ENCODE measurements at places on chromosomes 11 and 22. TPM values are rescaled to one million over a fixed set of nuclear protein-coding genes. Genes with fewer than 3 reads are reported as not detected.

CARD18 gene
- total RNA-seq = not detected

DNA sequence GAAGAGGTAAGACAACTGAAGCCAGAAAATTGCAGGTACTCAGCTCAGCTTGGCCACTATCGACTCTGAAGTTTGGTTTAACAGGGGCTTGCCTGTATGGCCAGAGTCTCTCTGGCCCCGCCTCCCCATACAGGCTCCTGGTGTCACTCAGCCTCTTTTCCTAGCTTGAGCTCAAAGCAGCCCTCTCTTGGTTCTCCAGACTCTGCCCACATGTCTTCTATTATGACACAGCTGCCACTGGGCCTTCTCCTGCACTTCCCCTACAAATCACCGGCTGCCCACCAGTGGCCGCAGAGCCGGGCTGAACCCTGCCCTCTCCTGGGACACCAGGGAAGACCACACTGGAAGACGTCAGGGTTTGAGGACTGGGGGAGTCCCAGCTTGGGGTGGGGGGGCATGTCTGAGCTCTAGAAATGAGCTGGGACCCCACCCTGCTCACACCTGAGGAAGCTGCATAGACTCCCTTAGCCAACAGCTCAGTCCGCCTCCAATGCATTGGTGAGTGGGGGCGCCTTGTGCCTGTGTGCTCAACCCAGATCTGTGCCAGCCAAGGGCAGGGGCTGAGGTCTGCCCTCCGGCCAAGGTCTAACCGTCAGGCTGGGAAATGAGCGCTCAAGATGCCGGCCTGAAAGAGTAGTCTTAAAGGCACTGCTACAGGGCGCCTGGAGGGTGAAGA is 94.4 kb upstream of the LMO1 start:
- no peak for DNase-seq

OVOL1 gene
- not detected for total RNA-seq

GRIK4 gene
- total RNA-seq = 3.4 TPM

GRCh38 chr11:134474942-134475341 is 62.9 kb upstream of the B3GAT1 start:
- no peak for DNase-seq

DNA sequence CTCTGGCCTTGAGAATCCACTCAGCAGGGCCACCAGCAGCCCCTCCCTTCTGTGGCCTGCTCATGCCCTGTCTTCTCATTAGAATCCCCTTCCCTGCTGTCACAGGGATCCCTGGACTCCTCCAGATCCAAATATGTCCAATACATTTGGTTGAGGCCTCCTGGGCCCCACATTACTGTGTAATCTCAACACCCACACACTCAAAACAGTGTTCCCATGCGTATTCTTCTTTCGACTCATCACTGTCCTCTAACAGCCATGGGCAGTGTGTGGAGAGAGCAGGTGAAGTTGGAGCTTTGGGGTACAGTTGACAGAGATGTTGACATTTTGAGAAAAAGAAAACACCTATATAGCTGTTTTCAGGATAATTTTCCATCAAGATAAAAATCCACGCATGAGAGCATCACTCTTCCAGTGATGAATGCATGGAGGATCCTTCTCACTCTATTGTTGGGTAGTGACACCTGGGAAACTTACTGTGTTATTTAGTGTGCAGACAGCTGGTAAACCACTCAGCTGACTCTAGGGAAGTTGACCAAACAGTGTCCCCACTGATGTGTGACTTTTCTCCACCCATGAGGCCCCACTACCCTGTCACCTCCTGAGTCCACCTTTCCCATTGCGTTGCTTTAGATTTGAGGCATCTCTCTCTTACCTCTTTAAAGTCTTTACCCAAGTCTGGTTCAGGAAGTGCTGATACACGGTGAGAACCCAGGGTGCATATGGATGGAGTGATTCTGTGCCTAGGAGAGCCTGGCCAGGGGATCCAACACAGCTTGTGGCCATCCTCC is 28.7 kb upstream of the VPREB1 start:
- no peak for DNase-seq

- no peak for DNase-seq
These were observed 17.2 kb downstream of the CD6 start for GRCh38 chr11:60988658-60989057.

DNA sequence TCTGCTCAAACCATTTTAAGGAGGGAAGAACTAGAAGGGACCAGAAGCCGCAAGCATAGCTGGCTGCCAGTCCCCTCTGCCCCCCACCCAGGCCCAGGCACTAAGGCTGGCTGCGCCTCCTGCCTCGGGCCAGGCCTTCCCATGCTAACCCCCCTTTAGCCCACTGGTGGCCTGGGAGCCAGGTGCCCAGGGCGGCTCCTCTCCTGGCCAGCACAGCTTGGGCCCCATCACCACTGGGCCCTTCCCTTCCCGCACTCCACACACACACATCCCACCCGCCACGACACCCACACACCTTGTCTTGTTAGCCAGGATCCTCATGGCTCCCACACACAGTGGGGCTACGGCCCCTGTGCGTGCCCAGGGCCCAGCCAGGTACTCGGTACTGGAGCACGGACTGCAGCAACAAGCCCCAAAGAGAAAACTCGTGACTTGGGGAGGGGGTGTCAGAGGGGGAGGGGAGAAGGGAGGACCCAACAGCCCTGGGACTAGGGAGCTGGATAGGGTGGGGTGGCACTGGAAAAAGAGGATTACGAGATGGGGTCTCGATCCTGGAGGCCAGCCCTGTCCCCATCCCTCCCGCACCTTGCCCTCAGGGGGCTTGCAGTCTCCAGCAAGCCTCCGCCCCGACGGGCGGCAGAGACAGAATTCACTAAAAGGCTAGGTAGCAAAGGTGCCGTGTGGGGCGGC is 16.0 kb downstream of the BCL9L start:
- DNase-seq = no peak

BTG4 gene
- not detected for total RNA-seq

CSNK2A3 gene
- total RNA-seq = 1.7 TPM
